GM13977 (cell line): ENCODE measurements at places on chromosomes 11 and 22.

DNA sequence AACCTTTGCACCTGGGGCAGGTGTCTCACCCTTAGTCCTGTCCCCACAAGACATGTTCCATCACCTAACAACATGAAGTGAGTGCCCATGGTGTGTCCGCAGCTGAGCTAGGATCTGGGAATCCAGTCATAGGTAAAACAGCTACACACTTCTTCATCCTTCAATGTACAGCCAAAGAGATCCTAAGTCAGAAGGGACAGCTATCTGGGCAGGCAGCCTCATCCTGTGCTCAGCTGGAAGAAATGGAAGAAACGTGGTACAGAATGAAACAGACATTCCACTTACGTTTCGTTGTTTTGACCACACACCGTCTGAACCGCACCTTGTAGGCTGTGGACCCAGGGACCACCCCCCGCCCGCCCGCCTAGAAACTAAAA lies 30.8 kb downstream of the PDGFB start:
- peak; percentile 9 for DNase-seq

DNA sequence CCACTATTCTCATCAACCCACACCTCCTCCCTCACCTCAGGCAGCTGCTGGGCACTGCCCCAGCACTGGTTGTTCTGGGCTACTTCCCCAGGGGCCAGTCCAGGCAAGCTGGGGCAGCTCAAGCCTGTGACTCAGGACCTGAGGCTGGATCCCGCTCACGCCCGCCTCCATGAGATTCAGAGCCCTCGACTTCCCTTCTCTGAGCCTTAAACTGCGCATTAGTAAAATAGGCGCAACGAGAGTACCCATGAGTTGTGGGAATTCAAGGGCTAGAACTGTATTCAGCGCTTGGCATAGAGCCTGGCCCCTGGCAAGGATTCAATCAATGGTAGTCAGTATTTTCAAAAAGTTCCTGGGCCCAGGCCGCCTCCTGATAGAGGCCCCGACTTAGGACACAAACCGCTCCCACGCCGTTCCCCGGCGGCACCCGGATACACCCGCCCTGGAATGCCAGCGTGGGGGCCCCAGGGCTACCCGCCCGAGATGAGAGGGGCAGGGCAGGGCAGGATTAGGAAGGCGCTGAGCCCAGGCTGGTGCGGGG lies 723 bp upstream of the CD82 start:
- no peak for DNase-seq

DNA sequence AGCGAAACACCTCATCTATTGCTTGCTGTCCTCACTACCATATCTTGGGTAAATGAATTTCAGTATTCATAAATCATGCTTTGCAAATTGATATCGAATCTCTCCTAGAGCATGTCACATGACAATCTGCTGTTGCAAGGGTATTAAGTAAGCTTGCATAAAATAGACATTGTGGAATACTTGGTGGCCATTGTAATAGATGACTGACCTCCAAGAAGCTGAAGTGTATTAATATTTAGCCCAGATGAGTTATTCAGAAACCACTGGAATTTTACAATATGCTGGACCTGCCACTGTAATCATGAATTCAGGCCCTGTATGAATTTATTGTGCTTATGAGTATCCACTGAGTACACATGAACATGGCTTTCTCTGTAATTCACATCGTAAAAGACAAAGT lies 289.7 kb upstream of the ARHGAP42 start:
- DNase-seq = no peak

GRCh38 chr11:131669401-131669780 lies 299.0 kb downstream of the NTM start:
- no peak for DNase-seq

GRCh38 chr11:27285761-27286160 lies 77.3 kb downstream of the CCDC34 start:
- no peak for DNase-seq

- no peak for DNase-seq
These were observed 4.4 kb upstream of the FOXRED2 start for GRCh38 chr22:36510966-36511881.

DNA sequence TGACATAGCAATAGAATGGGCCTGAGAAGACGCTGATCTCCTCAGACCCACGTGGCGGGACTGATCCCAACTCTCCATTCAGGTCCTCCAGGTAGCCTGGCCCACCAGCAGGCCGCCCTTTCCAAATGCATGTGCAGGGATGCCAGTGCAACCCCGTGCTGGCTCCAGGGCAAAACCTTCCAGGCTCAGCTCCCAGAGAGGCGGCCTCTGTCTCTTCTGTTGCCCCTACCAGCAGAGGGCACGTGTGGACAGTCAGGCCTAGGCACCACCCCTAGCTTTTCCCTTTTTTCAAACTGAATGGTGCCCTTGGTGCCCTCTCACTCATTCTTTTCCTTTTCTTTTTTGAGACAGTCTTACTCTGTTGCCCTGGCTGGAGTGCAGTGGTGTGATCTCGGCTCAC lies 121.7 kb downstream of the OSBP2 start:
- DNase-seq = no peak

DNA sequence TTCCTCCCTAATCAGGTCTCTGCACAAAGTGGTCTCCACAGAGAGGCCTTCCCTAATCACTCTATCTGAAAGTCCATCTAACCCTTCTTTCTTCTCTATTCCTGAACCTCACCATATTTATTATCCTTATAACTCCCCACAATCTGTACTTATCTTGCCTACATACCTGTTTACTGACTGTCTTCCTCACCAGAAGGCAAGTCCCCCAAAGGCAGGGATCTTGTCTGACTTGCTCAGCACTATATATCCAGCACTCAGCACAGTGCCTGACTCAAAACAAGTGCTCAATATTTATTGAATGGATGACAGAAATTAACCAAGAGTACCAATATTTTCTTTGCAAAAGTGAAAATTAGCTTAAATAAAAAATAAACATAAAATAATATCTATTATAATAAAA lies 5.5 kb downstream of the DCUN1D5 start:
- no peak for DNase-seq

DNA sequence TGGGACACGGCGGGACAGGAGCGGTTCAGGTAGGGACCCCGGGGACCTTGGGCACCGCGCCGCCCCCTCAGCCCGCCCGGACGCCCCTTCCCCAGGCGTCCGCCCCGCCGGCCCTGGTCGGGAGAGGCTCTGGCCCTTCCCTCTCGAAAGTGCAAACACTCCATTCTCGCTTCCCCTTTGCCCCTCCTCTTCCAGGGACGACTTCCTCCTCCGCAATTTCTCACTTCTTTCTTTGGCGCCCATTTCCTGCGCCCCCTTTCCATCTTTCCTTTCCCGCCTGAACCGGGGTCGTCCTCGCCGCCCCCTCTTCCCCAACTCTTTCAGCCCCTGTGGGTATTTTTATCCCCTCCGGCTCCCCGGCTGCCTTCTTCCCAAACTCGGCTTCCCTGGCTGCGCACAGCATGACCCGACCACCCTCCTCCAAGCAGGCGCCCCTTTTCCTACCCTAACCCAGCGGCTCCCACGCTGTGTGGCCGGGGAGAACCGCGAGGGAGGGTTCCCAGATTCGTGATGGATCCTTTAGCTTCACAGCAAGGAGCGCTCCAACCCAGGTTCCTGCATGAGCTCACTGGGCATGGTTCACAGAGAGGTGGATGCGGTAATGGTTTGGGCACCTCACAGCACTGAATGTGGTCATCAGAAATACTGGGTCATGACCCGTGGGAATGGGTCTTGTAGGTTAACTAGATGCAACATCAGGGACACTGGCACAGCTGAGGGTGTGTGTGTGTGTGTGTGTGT lies 689 bp downstream of the RAB39A start:
- DNase-seq = peak; percentile 41

GRCh38 chr22:39444247-39444800 lies 12.5 kb upstream of the MGAT3 start:
- no peak for DNase-seq

DNA sequence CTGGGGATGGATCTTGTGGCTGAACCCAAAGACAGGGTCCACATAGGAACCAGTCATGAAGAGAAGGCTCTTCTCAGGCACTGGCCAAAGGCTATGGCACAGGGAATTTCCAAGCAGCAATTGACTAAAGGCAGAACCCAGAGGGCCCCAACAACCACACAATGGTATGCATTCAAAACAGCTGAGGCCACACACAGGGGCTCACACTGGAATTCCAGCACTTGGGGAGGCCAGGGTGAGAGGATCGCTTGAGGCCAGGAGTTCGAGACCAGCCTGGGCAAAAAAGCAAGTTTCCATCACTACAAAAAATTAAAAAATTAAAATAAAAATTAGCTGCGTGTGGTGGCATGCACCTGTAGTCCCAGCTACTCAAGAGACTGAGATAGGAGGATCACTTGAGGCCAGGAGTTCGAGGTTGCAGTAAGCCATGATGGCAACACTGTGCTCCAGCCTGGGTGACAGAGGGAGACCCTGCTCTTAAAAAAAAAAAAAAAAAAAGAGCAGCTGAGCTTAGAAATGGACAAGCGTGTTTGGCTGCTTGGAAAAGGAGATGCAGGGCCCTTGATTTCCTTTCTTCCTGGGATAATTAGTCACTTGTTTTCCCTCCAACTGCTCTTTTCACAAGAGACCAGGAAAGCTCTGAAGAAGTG lies 44.6 kb downstream of the MYH9 start:
- no peak for DNase-seq

- no peak for DNase-seq
These were observed 3.7 kb downstream of the CTTN start for GRCh38 chr11:70402016-70402415.

DNA sequence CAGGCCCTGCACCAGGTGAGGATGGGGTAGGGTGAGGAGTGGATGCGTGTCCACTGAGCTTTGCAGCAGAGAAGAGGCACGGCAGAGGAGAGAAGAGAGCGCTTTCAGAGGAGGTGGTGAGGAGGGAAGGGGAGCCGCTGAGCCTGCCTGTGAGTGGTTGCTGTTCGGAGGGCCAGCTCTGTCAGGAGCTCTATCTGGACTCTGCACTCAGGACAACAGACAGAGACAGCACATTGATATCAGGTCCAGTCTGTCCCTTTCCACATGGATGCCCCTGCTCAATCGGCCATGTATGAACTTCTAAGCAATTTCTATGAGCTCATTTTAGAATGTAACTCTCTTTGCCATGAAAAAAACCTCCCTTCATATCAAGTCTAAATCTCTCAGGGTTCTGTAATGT lies 158.6 kb downstream of the KIRREL3 start:
- no peak for DNase-seq

DNA sequence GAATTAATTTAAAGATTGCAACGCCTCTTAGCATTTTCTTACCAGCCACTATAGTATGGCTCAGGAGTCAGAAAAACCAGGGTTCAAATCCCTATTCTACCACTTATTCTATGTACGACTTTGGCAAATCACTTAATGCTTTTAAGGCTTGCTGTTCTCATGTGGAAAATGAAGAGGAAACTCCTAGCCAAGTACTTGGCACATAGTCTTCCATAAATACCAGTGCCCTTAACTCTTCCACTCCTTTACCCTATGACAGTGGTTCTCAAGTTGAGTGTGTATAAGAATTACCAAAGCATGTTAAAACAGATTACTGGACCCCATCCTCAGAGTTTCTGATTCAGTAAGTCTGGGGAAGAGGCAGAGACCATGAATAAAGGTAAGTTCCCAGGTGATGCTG lies 107.6 kb downstream of the RBFOX2 start:
- DNase-seq = no peak

DNA sequence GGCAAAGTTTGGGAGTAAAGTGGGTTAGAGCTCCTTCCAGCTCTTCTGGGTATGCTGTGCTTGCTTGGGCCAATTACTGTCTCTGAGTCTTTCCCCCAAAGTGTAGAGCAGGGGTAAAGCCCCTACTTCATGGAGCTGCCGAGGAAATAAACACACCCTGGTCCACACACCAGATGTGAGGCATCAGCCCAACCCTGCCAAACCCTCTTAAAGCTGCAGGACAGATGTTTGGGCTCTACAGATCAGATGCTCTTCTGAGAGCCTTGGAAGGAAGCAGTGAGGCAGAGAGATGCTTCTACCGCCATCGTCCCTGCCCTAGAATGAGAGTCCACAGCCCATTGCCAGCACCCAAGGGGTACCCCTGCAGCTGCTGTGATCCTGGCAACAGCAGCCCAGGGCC lies 64.7 kb downstream of the ELFN2 start:
- no peak for DNase-seq

DNA sequence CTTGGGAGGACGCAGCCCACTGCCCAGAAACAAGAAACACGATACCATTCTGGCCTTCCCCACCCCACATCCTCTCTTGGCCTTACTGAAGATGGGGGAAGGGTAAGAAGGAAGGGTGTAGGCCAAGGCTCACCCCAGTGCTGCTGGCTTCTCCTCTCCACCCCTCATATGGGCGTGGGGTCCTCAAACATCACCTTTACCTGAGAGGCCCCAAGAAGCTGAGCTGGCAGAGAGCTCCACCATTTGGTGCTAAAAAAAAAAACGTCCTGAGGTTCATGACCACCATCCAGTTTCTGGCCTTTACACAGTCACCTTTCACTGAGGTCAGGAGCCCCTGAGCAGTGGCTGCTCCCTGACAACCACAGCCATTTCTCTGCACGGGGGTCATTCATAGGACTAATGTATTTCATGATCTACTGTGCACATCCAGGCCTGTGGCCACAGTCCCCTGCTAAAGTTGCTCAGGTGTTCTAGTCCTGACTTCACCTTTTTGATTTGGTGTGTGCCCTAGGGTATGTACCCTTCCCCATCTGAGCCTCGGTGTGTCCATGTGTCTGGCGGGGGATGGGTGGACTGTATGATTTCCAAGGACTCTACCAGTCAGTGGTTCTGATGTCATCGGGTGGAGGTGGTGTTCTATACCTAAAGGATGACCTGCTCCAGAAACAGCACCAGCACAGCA lies 15.1 kb downstream of the RHOG start:
- DNase-seq = no peak

- no peak for DNase-seq
These were observed 44.1 kb downstream of the GNB1L start for GRCh38 chr22:19810381-19811201.

DNA sequence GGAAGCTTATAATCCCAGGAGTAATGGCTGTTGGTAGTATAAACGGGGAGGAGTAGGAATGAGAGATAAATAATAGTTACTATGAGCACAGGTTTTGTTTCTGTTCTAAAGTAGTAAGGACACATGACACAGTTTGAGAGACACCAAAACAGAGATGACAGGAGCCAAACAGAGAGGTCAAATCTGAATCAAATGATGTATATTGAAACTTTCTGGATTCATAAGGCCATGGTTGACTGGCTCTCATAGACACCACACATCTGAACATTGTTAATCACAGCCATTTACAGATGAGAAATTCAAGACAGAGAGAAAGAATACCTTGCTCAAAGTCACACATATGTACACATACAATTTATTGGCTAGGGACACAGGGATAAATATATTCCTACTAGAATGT lies 63.4 kb upstream of the UCP3 start:
- peak; percentile 30 for DNase-seq

- DNase-seq = no peak
These were observed 120.0 kb downstream of the KCNQ1 start for GRCh38 chr11:2564588-2565425.

- DNase-seq = no peak
These were observed 12.6 kb downstream of the POLR2F start for GRCh38 chr22:37965940-37966664.

- DNase-seq = no peak
These were observed 637.8 kb downstream of the NTM start for GRCh38 chr11:132008226-132008625.
